ENCODE measurements at places on chromosomes 5 and 9.

DNA sequence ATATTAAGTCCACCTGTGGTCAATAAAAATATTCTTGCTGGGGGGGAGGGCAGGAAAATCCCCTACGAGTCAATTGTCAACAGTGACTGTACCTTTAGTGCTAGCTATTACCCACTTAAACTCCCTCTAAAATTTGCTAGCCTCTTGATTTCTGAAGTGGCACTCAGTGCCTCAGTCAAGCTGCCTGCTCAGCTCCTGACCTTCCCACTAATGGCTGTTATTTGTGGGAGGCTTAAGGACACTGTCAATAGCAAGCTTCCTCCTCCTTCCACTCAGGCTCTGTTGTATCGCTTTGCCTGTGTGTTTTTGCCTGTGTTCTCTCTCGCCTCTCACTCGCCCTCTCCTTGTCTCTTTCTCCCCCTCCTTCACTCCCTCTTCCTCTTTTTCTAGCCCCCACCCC lies 140.8 kb downstream of the BNC2 start:
- no peak for DNase-seq

DNA sequence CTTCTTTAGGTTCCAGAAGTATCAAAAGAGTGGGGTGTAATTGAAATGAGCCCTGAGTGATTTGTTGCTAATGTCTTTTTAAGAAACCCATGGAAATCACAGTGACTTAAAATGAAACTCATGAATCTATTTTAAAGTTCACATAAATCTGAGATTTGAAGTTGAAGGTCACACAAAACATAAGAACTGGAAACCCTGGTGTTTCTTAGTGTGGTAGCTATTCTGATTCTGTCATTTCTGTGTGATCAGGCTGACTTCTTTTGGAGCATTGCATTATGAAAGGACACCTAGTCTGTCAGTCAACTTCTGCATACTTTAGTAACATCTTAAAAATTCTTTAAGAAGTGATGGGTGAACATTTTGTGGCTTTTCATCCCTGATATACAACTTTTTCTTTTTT lies 448.8 kb downstream of the TLE4 start:
- DNase-seq, result no peak

DNA sequence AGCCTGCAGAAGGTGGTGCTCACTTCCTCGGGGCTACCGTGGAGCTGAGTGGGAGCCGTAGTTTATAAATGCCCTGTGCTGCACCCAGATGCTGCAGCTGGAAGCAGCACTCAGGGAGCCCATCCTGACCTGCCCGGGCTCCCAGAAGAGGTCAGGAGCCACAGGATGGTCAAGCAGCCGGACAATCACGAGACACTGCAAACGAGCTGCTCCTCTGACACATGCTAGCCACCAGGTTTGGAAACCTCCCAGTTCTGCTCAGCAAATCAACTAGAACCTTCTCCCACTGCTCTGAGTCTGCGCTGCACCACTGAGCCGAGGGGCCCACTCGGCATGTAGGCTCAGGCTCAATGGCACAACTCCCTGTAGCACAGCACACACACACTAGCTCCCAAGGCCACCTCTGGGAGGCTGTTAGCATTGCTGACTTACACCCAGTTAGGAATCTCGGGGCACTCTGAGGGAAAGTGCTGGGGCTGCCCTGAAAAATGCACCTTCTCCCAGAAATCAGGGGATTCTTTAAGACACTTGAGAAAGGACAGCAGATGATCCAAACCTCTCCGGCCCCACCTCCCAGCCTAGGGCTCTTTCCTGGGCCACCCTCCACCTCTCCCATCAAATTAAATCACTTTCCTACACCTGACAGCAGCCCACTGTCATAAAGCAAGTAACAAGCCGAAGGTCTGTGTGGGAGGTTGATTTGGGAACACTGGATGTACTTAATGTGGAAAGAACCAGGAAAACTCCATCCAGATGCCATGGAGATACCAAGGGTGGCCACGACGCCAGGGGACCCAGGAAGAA lies 59.1 kb downstream of the PSMB7 start:
- peak; percentile 67 for DNase-seq

DNA sequence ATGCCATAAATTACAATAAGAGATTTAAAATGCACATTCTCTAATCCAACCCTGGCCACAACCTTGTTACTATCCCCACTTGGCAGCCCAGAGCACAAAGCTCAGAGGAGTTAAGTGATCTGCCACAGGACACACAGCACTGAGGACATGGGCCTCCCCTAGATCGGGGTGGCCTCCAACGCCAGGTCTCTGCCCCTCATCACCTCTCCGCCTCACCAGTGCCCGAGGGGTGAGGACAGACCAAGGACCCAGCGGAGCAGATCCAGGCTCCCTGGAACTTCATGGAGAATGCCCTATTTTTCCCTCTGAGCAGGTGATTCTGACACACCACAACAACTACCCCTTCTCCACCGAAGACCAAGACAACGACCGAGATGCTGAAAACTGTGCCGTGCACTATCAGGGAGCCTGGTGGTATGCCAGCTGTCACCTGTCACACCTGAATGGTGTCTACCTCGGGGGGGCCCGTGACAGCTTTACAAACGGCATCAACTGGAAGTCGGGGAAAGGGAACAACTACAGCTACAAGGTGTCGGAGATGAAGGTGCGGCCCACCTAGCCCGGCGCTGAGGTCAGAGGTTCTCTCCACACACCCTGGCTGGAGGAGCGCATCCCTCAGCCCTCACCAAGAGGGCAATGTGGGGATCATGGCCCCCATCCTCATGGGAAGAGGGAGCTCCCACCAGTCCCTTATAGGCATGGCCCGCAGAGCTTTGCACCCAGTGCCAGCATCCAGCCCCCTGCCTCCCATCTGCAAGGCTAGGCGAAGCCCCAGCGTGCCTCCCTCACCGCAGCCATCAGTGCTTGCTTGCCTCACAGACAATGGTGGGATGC lies 12.5 kb upstream of the FCN2 start:
- DNase-seq, result no peak

DNA sequence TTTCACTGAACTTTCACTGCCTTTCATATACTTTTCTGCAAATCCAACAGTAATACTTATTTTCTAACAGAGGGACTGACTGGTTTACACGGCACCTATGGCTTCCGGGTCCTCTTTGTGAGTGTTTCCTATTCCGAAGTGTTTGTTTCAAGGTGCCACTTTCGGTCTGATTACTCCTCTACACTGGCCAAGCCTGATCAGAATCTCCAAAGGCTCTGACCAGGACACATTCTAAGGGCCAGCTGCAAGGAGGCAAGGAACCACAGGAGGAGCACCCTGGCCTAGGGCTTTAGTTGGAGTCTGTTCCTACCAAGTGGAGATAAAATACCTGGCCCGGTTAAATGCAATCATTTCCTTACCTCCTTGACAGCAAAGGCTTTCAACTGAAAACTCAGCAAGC lies 132.1 kb downstream of the GLIS3 start:
- no peak for DNase-seq

DNA sequence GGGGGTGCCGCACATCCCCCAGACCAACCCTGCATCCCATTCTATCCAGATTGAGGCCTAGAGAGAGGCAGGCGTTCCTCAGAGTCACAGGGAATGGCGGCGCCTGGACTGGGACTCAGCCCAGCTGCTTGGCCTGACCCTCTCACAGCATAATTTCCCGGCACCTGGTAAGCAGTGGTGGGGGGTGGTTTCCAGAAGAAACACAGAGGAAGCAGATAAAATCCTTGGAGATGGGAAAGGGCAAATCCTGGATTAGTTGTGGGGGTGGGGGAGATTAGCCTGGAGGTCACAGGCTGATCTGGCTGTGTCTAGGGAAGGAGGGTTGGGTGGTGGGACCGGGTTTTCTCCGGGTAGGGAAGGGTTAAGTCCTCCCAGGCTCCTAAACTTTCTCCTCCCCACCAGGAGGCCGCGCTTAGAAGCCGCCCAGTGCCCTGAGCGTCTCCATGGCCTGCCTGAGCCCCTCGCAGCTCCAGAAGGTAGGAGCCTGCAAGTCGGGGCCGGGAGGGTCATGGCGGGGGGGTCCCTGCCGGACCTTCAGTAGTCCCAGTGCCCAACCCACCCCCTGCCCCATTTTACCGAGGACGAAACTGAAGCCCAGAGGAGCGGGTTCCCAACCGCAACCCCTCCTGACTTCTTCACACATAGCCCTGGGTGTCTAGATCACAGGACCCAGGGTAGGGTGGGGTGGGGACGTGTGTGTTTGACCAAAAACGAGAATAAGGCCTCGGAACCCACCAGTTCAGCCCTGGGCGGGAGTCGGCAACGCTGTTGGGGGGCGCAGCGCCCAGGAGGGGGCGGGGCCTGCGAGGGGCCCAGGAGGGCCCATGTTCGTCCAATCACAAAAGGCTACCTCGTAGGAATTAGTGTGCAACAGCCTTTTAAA lies 1.3 kb downstream of the PHYHD1 start:
- no peak for DNase-seq

GRCh38 chr5:157106630-157107461 lies 2.0 kb downstream of the HAVCR2 start:
- DNase-seq, result no peak

DNA sequence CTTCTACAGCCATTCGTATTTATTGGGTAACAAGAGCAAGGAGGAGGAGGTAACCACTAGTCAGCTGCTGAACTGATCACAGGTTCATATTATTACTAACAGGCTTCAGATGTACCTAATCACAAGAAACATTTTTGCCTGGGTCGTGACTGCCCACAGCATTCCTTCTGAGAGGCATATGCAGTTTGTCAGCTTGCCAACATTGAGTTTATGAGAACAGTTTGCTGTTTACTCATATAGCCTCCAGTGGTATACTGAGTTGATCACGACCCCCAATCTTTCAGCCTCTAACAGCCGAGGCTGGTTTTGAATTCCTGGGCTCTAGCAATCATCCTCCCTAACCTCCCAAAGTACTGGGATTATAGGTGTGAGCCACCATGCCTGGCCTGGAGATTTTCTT lies 693.6 kb downstream of the TLE1 start:
- DNase-seq, result no peak

DNA sequence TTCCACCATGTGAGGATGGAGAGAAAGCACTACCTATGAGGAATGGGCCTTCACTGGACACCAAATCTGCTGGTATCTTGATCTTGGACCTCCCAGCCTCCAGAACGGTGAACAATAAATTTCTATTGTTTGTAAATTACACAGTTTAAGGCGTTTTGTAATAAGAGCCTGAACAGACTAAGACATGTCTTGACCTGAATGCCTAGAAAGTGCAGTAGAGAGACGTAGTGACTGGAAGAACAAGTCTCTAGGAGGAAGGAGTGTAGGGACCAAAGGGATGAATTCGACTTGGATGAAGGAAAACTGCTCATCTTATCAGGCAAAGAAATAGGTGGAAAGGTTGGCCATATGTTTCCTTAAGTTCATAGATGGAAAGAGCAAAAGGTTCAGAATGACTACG lies 309.8 kb upstream of the RGMB start:
- DNase-seq, result no peak

- DNase-seq, result no peak
Observed at GRCh38 chr5:79330071-79330470, 94.1 kb downstream of the JMY start.

DNA sequence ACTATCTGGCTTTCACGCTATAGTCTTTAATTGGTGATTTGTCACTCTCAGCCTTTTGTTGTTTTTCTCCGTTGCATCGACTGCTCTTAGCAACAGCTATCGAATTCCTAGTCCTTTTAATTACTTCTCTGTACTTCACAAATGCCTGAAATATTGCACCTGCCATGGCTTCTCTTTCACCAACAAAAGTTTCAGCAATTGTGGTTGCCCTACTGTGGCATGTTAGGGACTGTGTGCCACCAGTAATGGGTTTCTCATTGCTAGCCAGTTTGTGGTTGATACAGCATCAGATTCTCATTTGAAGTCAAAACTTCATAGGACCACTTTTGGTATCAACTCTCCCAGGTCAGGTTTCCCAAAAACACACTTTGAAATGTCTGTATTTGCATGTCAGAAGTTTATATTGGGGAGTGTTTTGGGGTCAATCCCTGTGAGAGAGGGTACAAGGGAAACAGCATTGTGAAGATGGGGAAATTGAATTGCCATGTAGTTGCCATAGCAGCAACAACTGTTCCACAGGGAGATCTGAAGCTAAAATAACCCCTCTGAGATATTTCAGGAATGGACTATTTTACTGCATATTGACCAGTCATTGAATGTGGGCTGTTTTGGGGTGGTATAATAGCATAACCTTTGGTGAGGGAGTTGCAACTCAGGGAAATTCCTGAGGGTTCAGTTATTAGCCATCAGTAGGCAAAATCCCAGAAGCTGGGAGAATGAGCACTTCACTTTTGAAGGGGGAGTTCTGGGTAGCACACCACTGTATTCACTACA lies 99.2 kb downstream of the WDR70 start:
- no peak for DNase-seq

- DNase-seq, result no peak
Observed at GRCh38 chr5:163551156-163551555, 45.7 kb downstream of the MAT2B start.

DNA sequence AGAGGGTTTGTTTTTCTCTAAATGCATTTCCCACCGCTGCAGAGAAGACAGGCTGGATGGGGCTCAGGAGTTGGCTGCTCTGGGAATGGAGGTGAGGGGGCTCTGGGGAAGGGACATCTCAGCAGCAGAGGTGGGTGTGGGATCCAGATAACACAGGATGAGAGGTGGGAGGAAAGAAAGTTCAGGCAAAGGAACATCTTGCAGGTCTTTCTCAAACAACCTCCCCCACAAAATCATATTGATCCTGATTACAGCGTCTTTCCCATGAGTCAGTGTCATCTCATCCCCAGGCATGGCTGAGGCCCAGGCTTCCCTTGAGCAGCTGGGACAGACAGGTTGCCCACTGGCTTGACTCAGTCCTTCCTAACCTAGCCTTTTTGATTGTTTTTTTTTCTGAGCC lies 11.3 kb upstream of the ACSL6 start:
- DNase-seq, result peak; percentile 49

- DNase-seq, result no peak
Observed at GRCh38 chr9:133421615-133422542, at the start of gene ADAMTS13. ADAMTS13 (plus strand) TSS chr9:133422367; CDS start chr9:133422444, 77 bp downstream.

- no peak for DNase-seq
Observed at GRCh38 chr5:148586796-148587195, 67.5 kb downstream of the HTR4 start.

- no peak for DNase-seq
Observed at GRCh38 chr5:55841976-55842375, 9.2 kb upstream of the IL31RA start.

GRCh38 chr9:114096041-114096511 lies 3.0 kb downstream of the KIF12 start:
- no peak for DNase-seq

Measured in cardiac septum (tissue), 1 donor.